ENCODE measurements at places on chromosomes 7 and 10. TPM values are rescaled to one million over a fixed set of nuclear protein-coding genes. Genes with fewer than 3 reads are reported as not detected.

Gene HOXA2
- 19.4 TPM for polyA plus RNA-seq

DNA sequence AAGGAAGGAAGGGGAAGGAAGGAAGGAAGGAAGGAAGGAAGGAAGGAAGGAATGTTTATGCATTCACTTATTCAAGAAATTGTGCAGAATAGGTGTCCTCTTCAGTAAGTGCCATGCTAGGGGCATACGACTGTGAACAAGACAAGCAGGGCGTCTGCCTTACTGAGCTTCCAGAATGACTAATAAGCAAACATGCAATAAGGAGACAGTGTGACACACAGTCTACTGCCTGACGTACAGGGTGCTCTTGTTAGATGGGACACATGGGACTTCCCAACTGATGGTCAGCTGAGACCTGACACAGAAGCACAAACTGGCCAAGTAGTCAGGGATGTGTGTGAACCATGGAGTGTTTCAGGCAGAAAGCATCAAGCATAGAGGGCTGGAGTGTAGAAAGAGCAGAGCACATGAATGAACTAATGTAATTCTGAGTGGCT, 18.2 kb downstream of the DNAJC12 start:
- H3K36me3 ChIP-seq = no peaks in the 10 kb centered on the region
- no peak for DNase-seq
- no peak overlapping the region for H3K27ac ChIP-seq
- H3K4me1 ChIP-seq = no peaks in the 10 kb centered on the region
- no peak overlapping the region for H3K4me3 ChIP-seq

DNA sequence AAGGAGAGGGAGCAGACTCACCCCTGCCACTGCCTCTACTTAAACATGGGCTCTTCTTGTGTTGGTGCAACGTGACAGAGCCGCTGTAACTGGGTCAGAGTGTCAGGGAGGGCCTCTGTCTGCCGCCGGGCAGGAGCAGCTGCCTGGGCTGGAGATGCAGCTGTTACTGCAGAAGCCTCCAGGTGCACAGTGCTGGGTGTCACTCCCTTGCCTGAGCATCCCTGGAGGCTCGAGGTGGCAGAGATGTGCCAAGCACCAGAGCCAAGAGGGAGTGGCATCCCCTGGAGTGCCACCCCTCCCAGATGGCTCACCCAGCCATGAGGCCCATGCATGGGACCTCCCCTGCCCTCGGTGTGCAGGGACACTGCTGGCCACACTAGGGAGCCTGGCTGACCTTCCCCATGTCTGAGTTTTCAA, 145.7 kb downstream of the PRPF18 start:
- H3K4me1 ChIP-seq = no peaks in the 10 kb centered on the region
- peaks cover under 1% of the 10 kb centered on the region for H3K36me3 ChIP-seq
- H3K4me3 ChIP-seq = no peak overlapping the region

DNA sequence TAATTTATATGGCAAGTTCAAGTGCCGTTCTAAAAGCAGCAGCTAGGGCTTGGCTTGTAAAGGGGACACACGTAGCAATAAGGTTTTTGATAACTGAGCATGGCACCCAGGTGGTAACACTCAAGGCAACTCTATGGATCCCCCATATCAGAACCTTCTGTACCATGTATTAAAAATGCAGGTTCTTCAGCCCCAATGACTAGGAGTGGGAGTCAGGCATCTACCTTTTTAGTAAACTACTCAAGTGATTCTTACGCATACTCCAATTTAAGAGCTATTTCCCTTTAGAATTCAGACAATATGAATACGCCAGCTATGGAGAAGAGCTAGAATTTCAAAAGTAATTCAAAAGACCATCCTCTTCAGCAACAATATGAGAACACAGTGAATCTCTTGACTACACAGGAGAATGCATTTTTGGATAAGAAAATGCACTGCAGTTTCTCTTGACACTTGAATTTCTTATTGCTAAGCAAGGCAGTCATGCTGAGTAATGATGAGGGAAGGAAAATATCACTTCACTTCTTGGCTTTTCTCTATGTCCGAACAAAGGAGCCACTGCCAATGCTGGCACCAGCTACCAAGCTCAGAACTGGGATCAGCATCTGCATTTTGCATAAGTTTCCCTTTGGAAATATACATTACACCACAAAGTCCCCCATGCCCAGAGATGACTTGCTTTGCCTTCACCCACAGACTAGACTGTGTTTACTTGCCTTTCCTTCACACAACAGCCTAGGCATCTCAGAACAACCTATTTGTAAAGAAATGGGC, 53.5 kb downstream of the ABLIM1 start:
- peak overlapping the region; percentile 53 for H3K27ac ChIP-seq
- H3K27me3 ChIP-seq = no peaks in the 10 kb centered on the region
- H3K36me3 ChIP-seq = no peaks in the 10 kb centered on the region
- DNase-seq = no peak
- no peaks in the 10 kb centered on the region for H3K4me1 ChIP-seq
- no peak overlapping the region for H3K4me3 ChIP-seq

- H3K27ac ChIP-seq = no peak overlapping the region
- no peaks in the 10 kb centered on the region for H3K36me3 ChIP-seq
- H3K27me3 ChIP-seq = no peaks in the 10 kb centered on the region
- H3K4me3 ChIP-seq = no peak overlapping the region
- no peaks in the 10 kb centered on the region for H3K4me1 ChIP-seq
- DNase-seq = no peak
These were observed 271.0 kb downstream of the GFRA1 start for GRCh38 chr10:116001976-116002375.

DNA sequence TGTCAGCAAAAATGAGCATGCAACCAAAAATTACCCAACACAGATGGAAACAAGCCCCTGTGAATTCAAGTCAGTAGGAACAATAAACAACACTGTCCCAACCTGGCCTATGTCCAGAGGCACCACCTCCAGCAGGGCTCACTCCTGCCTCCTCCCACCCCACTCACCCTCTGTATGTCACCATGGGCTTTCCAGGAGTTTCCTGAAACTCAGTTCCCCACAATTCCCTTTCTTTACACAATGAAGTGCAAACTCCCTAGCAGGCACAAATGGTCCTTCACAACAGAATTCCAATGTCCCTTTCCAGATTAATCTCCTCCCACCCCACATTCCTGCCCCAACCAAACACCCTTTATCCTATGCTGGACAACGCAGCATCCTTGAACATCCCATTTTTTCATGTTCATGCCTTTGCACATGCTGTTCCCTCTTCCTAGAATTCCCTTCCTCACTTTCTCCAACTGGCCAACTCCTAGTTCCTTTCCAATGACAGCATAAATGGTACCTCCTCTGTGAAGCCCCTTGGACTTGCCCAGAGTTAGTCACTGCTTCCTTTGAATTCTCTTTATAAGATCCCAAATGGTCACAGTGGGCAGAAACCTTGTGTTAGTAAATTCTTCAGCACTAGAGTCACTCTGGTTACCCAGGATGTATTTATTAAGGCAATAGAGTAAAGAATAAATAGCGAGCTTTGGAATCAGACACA, 157.5 kb downstream of the SLIT1 start:
- H3K4me1 ChIP-seq = peaks cover 5% of the 10 kb centered on the region
- no peak overlapping the region for H3K27ac ChIP-seq
- H3K27me3 ChIP-seq = no peaks in the 10 kb centered on the region
- no peak overlapping the region for H3K4me3 ChIP-seq

Measured in left lung (tissue), 14 donors.